ENCODE measurements at places on chromosomes 13 and 19.
A peak's percentile ranks its signal among the peaks of the same experiment; 100 is the strongest.

- DNase-seq = no peak
Measured at GRCh38 chr19:50022823-50023222, 2.3 kb downstream of the VRK3 start.

GRCh38 chr19:31070146-31071065 is 278.8 kb downstream of the TSHZ3 start:
- DNase-seq = no peak

- DNase-seq = no peak
Measured at GRCh38 chr19:49848938-49849337, 2.0 kb upstream of the PTOV1 start.

- no peak for DNase-seq
Measured at GRCh38 chr13:111422348-111422747, 101.9 kb downstream of the TEX29 start.

GRCh38 chr13:46743191-46743590 is 53.8 kb downstream of the ESD start:
- DNase-seq = no peak

- no peak for DNase-seq
Measured at GRCh38 chr13:101930331-101930730, 471.5 kb downstream of the FGF14 start.

DNA sequence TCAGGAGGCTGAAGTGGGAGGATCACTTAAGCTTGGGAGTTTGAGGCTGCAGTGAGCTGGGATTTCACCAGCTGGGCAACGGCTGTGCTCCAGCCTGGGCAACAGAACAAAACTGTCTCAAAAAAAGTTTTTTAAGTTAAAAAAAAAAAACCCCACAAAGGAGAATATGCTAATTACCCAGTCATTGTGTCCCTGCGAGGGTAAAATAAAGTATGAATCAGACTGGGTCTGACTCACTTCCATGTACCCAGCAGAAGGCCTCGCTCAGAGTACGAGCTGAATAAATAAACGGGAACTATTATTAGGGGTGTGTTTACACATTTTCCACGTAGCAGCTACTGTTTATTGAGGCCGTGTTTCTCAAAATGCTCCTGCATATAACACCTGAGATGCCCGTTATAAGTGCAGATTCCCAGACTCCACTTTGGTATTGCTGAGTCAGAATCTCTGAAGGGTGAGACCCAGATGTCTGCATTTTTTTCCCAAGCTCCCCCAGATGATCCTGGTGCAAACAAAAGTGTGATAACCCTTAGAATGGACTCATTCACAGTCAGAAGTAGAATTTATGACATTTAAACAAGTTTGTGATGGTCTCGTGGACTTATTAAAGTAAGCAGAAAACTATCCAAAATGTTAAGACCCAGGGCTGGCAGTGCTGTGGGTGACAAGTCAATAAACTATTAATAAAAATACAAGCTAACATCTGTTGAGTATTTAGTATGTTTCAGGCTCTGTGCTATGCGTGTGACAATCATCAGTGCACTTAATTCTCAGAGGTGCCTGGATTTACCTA is 28.2 kb downstream of the KCNC3 start:
- no peak for DNase-seq

DNA sequence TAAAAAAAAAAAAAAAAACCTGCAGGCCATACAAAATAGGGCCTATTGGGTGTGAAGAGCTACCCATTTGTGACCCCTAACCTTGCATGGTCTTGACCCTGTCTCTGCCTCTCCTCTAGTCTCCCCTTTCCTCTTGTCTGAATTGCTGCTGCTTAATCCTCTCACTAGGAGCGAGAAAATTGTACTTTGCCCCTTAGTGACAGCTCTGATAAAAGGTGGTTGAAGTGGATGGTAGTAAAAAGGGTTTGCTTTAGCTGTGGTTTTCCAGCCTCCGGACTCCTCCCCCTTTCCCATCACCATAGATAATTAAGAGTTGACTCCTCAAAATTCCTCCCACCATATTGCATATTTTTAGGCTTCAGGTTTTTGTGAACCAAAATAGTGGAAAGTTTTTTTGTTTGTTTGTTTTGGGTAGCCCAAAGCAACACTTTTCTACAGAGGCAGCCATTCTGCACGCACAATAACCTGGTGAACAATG is 23.5 kb downstream of the ACTN4 start:
- peak; percentile 82 for DNase-seq

DNA sequence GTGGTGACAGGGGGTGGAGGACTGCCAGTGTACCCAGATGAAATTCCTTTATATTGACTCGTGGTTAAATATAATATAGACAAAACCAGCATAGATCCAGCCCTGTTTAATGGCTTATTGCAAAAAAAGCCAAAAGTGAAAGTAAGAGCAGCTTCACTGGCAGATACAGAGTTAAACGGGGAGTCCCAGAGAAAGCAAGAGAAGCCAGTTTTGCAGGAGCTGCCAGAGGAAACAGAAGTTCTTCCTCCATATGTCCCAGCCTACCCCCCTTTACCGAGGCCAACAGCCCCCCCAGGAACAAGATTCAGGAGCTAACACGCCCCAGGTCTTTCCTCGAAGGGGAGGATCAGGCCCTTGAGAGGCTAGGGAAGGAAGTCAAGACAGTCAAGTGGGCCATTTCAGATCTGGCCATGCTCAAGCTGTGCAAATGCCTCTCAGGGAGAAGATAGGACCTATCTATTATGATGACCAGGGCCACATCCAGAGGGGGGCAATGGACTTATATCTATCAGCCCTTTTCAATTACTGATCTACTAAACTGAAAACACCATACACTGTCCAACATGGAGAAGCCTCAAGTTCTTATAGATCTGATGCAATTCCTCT is 47.2 kb upstream of the ZNF737 start:
- DNase-seq = no peak

DNA sequence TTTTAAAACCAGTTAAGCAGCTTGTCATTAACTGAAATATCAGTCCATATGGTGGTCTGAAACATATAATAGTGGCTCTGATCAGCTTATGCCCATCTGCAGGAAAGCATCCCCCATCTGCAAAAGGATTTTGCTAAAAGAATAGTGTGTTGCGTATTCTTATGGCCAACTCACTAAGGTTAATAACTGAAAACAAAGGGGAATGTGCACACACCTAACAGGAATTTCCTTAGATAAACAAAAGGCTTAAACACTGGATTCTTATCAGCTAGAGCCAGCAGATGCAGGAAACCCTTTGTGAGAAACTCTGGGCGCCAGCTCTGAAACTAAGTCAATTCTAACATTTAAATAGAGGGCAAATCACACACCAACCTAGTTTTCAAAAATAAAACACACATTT is 22.1 kb downstream of the VPS36 start:
- peak; percentile 26 for DNase-seq

- DNase-seq = no peak
Measured at GRCh38 chr19:11556634-11557420, 2.2 kb downstream of the ELOF1 start.

DNA sequence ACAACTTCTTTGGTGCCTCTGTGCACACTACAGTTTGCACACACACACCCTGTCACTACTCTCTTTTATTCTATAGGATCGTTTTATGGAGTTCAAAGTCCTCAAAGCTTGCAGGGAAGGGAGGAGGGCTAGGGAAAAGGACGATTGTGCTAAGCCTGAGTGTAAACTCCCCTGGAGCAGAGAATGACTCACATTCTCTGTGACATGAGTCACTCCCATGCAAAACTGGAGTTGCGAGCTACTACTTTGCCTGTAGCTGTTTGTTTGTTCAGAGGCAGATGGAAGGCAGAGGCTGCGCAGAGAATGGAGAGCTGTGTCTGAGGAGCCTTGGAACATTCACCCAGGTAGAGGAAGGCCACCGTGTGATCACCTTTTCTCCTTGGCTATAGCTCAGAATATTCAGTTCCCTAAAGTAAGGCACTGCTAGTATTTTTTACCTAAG is 80.5 kb upstream of the MBNL2 start:
- DNase-seq = peak; percentile 32

GRCh38 chr13:80664950-80665349 is 324.0 kb upstream of the SPRY2 start:
- DNase-seq = no peak

DNA sequence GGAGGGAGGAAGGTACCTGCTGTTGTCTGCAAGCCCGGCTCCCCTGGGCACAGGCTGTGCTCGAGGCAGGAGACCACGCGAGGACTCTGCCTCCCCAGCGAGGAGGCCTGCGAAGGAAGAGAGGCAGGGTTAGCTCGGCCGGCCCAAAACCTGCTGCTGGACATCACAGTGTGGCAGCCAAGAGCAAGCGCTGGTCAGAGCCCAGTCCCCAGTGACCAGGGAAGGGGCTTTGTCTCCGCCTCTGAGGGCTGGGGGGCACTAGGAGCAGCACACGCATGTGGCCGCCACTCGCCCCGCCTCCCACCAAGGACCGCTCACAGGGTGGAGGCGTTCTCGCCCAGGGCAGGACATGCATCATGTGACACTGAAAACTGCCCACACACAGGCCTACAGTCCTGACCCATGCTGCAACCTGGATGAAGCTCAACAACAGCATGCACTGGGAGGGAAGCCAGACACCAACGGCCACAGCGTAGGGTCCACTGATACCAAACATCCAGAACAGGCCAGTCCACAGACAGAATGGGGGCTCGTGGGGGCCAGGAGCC is 8.5 kb downstream of the MIER2 start:
- no peak for DNase-seq

- peak; percentile 93 for DNase-seq
Measured at GRCh38 chr19:55353803-55354697, 469 bp downstream of the COX6B2 start.

- DNase-seq = no peak
Measured at GRCh38 chr13:78829821-78830220, 170.9 kb upstream of the OBI1 start.

DNA sequence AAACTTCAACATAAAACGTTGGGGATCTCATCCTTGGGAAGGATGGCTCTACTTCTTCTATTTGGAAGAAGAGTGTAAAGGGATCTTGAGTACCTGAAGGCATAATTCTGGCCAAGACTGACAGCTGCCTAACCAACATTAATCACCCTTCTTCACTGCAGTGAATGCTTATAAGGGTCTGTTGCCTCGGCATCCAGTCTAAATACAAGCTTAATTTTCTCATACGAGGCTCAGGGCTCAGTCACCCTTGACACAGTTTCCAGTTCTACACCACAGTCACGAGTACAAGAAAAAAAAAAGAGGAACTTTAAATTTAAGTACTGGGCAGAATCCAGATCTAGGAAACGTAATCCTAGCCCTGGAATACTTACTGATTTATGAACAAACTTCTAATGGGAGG is 9.0 kb downstream of the FPR3 start:
- DNase-seq = no peak

- DNase-seq = peak; percentile 88
Measured at GRCh38 chr19:18514800-18515682, 6.8 kb downstream of the ELL start.

DNA sequence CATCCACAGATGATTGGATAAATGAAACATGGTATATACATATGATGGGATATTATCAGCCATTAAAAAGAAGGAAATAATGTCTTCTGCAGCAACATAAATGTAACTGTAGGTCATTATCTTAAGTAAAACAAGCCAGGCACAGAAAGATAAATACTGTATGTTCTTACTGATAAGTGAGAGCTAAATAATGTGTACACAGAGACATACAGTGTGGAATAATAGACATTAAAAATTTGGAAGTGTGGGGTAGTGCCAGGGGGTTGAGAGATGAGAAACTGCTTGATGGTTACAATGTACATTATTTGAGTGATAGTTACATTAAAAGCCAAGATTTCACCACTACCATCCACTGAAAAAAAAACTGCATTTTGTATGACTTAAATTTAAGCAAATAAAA is 26.0 kb upstream of the GPC6 start:
- no peak for DNase-seq

DNA sequence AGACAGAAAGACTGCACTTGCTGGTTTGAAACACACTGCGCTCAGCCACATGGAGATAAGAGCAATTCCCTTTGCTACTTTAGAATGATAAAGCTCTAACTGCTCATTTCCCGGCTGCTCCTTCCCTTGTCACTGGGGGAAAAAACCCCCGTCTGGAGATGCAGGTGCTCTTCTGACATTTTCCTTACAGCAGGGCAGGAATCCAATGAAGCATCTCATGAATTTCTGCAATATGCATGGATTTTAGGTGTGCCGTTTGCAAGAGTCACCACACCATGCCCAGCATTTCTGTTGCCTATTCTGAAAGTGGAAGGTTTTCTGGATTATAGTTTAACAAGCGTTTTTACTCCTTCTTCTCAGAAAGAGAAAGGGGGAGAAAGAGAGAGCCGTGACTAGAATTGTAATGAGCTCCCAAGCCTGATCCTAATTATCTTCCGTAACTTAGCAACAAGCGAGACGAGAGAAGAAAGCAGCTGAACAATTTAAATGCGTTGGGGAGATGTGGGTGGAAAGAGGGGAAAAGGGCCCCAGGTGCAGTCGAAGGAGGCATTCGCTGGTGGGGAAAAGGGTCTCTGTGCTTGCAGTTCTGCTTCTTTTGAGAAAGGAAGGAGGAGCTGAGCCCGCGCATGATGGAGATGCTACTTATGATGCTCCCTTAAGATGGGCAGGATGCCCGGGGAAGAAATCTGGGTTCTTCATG is 76.6 kb upstream of the SPATA13 start:
- DNase-seq = no peak

- DNase-seq = no peak
Measured at GRCh38 chr13:90746230-90746629, 601.3 kb upstream of the MIR17HG start.

- DNase-seq = no peak
Measured at GRCh38 chr13:75299246-75299645, 182.7 kb downstream of the TBC1D4 start.

DNA sequence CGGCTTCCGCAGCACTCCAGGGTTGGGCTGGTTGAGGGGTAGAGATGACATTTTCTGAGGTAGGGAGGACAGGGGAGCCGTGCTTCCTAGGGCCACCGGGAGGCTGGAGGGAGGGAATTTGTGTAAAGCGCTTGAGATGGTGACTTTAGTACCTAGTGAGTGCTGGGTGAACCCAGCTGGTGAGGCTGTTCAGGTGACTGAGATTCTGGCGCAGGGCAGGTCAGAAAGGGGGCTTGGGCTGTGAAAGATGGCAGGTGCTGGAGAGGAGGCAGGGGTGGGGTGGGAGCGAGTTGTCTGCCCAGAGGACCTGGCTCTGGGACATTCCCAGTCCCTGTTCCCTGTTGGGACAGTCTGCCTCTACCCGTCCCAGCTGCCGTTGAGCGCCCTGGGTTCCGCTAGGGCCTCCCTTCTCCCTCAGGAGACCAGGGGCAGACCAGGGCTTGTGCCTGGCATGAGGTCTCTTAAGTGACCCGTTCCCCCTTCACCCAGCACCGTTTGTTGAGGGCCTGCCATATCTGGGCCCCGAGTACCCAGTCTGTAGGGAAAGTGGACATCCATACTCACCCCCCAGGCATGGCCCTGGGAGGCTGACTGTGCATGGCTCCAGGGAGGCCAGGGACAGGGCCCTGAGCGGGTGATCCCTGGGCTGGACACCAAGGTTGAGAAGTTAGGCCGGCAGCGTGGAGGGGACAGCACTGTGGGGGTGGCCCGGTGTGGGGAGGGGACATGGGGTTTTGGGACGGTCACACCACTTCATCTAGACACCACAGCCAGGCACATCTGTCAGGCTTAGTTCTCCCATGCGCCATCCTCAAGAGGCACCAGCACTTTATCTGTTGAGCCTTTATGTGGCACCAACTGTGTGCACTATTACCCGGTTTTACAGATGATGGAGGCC is 5.0 kb downstream of the PTOV1 start:
- no peak for DNase-seq
